ENCODE measurements at places on chromosomes 12 and 14.

DNA sequence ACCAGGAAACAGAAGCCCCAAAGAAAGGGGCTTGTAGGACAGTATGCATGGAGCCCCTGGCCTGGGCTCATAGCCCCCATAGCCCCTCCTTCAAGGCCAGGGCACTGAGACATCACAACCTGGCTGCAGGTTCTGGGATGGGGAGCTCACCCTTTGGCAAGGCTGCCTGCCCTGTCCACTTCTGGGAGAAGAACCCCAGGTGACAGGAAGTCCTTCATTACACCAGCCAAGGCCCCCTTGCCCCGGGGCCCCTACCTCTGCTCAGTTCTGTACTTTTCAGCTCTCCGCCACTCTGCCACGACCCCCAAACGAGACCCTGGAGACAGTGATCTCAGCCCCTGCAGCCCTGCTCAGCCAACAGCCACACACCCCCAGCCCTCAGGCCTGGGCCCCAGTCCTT is 223.2 kb upstream of the RTL1 start:
- DNase-seq: no peak

GRCh38 chr12:131894313-131894860 is at the start of gene ULK1:
ULK1 (plus strand) TSS chr12:131894622; CDS start chr12:131895002, 380 bp downstream.
- DNase-seq: peak; percentile 94

DNA sequence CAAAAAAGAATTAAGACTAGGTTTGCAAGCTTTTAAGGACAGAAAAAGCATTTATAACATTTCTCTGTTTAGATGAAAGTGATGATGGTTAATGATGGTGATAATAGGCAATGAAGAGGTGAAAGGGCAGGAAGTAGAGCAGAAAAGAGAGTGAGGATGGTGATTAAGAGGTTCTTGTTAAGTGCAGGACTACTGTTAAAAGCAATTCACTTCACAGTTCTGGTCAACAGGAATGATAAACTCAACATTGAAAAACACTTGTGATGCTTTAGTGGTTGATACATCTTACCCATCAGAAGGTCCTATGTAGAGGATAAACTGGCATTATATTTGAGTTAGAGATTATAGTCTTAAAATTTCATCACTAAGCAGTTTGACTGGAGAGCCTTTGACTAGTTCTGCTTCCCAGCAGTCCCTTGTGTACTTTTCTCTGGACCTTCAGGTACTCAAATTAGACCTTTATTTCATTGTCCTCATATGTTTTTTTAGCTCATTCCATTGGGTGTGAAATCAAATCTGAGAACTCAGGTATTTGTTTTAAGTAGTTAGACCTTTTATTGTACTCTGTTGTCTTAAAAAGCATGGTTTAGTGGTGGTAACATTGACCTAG is 10.9 kb downstream of the RAP1B start:
- DNase-seq: no peak

GRCh38 chr14:24394275-24394674 is 4.5 kb upstream of the NYNRIN start:
- DNase-seq: no peak

DNA sequence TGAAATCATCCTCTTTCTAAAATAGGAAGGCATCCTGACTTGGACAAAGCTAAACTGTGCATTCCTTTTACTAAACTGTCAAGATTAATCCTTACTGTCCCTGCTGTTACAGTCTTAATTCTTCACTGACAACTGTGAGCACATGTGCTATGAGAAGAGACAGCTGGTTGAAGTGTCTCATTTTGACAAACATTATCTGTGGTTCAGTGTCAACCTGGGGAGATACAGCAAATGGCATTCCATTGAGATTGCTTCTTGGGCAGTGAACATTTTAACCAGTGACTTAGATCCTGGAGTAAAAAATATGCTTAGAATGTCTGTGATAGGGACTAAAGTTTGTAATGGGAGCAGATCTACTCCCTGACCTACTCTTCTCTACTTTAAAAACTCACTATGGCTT is 552.6 kb upstream of the ATP2B1 start:
- DNase-seq: no peak

GRCh38 chr12:89765959-89766824 is 57.6 kb upstream of the ATP2B1 start:
- no peak for DNase-seq

DNA sequence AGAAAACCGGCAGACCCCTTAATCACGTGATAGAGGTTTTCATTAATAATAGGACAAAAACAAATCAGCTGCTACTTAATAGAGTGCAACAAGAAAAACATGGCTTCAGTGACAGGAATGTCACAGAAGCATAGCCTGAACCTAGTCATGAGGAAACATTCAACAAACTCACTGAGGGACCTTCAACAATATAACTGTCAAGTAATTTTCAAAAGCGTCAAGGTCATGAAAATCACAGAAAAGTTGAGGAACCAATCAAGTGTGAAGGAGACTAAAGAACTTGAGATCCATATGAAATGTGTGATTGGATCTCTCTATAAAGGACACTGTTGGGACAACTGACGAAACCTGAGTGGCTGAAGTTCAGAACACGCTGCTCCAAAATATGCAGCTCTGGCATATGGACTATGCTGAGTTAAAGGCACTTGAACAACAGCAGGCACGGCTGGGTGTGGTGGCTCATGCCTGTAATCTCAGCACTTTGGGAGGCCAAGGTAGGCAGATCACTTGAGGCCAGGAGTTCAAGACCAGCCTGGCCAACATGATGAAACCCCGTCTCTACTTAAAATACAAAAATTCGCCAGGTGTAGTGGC is 16.3 kb downstream of the NDUFA12 start:
- DNase-seq: no peak

- DNase-seq: no peak
Observed at GRCh38 chr12:57989838-57990237, 48.5 kb downstream of the ATP23 start.

GRCh38 chr14:24597403-24597802 is 12.1 kb downstream of the GZMH start:
- no peak for DNase-seq

DNA sequence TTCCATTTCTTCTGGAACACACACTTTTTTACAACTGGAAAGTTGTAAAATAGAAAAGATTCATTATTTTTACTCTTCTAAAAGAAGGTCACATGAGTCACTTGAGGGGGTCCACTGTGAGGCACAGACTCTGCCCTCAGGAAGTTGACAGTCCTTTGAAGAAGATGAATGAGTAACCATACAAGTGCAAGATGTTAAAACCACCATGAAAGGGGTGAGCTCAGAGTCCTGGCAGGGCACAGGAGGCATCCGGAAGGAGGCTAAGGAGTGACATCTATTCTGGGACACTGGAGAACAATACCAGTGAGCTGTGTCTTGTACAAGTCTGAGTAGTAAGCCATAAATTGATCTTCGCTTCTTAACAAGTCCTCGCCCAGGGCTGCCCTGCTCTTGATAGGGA is 126.0 kb upstream of the FRMD6 start:
- no peak for DNase-seq

Measured in mesendoderm (in vitro differentiated cells).